Stimulated activated naive CD4-positive, alpha-beta T cell (primary cell): ENCODE measurements at places on chromosomes 13 and 19.

GRCh38 chr19:50983625-50984292 lies at the start of gene KLK7:
KLK7 (minus strand) TSS chr19:50983917; CDS start chr19:50982399, 1,518 bp downstream.
- DNase-seq: no peak

DNA sequence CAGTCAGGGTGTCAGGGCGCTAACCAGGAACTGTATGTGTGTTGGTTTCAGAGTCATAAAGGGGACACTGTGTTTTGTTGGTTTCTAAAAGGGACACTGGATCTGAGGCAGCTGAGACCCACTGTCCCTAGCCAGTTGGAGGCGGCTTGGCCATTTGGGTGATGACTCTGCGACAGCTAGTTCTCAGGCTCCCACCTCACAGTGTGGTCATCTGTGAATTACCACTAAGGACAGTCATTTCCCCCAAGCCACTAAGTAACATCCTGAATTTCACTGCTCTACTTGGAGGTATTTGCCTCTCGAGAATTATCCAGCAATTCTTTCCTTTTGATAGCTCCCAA lies 51.5 kb downstream of the EPS15L1 start:
- no peak for DNase-seq

DNA sequence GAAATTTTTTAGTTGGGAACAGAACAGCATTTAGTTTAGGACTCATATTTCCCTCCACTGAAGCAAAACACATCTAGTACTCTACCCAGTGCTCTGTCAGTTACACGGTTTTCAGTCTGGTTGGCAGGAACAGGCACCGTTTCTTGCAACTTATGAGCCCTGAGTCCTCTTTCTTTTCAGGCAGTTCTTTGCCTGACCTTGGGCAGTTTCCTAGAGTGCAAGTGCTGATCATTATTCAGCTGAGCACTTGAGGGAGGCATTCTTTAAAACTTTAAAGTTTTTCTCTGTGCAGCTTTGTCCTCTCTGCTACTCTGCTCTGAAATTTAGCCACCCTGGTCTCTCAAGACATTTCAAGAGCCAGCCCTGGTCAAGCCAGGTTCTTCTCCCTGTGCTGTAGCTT lies 96.1 kb downstream of the MYO16 start:
- DNase-seq: no peak

DNA sequence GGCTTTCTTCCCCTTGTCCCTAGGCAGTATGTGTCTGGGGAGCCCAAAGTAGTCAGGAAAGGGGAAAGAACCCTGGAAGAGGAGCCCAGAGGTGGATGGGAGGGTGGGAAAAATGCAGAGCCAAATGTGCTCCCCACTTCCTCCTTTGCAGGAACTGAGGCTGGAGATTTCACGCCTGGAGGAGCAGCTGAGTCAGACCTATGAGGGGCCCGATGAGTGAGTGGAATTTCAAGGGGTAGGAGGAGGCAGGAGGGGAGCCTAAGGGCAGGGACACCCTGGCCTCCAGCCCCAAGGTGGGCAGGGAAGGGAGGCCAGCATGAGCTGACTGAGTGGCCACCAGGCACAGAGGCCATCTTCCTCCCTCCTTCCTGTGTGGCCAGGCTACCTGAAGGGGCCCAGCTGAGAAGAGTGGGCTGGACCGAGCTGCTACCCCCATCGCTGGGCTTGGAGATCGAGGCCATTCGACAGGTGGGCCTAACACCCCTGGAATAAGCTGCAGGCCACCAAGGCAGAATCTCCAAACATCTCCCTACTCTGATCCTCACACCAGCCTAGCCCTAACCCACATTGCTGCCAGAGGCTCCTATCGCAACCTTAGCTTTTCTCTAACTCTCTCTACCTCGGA lies 14.3 kb downstream of the PTH2 start:
- no peak for DNase-seq

DNA sequence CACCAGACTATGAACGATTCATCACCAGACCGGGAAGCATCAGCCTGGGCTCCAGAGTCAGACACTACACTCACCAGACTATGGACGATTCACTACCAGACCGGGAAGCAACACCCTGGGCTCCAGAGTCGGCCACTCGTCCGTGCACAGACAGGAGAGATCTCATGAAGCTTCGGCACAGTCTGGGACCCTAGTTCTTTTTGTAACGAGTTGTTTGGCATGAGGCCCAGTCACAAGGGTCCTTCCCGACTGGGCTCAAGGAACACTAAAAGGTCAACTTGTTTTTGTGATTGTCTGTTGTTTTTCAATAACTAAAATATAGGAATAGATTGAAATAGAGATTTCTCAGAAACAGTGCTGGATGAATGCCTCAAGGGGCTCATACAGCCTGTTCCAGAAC lies 1141.6 kb upstream of the MIR17HG start:
- no peak for DNase-seq

DNA sequence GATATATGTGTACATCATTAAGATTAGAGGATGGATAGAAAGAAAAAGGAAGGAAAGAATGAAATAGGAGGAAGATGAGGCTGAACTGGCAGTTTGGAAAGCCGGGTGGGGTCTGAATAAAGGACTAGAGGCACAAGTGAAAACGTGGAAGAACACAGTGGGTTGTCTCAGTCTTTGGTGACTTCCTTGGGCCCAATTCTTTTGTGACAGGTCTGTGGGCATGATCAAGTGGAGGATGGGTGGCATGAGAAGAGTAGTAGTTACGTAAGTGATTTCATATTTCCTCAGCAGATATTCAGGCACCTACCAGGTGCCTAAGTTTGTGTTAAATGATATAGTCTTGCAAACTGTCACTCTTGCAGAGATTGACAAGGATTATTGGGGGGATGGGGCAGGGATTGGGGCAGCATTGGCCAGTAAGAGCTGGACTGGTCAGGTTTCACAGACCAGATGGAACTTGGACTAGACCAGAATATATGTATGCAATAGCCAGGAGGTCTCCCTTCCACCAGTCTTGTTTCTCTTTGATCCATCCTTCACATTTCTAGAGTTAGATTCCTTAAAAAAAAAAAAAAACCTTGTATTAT lies 2.7 kb downstream of the TPP2 start:
- peak; percentile 22 for DNase-seq

- no peak for DNase-seq
Observed at GRCh38 chr19:18759304-18759994, 31.7 kb downstream of the COMP start.
